Activated T-helper 1 cell treated with anti-CD3 and anti-CD28 coated beads, Interleukin-12 subunit alpha, Interleukin-12 subunit beta, Interleukin-2, Interleukin-4 antibody, amounts not matched to agents 30 ng/mL and 10 ng/mL and 1 ng/mL, durations not matched to agents 14 hours and 24 hours and 36 hours (primary cell): ENCODE measurements at places on chromosomes 13 and 19.

DNA sequence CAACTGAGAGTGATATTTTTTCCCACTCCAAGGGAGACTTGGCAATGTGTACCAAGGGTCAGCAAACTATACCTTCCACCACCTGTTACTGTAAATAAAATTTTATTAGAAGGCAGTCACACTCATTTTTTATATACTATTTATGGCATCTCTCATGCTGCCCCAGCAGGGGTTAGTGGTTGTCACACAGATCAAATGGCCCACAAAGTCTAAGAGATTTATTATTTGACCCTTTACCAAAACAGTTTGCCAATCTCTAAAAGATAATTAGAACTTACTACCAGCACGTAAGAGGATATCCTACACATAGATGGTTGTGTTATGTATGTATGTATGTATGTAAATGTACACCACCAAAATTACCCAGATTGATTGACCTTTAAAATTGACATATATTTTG is 185.1 kb downstream of the PRR20E start:
- DNase-seq: no peak

DNA sequence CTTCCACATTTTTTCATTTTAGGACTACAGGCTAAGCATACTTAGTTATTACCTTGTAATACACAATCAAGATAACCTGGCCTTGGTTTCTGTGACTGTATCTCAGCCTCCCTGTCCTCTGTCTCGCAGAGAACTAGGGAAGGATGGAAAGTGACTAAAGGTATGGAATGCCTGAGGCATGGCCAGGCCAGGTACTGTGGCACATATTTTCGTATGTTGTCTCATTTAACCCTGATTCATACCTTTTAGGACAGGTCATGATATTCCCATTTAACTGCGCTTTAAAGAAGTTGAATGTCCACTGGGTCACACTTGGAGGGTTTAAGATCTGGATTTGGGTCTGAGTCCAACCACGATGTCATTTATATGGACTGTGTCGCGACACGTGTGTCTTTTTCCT is 322.6 kb downstream of the SHISA2 start:
- DNase-seq: no peak

- DNase-seq: no peak
Observed at GRCh38 chr19:45223879-45224278, 21.3 kb downstream of the EXOC3L2 start.

DNA sequence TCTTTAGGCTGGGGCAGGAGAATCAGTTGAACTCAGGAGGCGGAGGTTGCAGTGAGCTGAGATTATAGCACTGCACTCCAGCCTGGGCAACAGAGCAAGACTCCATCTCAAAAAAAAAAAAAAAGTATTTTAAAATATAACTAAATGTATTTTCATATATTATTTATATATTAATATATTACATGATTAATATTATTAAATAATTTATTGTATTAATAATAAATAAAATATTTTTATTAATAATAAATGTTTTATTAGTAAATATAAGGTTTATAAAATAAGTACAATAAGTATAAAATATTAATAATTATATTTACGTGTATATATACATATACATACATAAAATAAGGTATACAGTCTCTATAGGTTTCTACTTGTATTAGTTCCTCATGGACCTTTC is 56.8 kb downstream of the SKA3 start:
- DNase-seq: no peak

DNA sequence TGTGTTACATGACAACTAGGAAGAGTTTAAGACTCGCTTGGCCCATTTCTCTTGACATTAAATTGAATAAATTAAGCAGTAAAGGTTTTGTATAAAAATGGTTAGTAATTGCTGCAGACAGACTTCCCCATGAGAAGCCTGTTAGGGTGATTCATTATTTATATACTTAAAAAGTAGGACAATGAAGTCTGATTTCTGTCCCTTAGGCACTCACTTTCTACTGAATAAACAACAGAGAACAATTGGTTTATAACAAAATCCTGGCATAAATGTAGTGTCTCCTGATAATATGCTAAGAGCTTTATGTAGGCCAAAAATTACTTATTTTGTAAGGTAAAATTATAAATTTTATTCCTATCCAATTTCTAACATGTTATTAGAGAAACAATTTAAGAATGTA is 2138.5 kb upstream of the PCDH20 start:
- no peak for DNase-seq

GRCh38 chr13:46071590-46072249 is 19.2 kb upstream of the ZC3H13 start:
- no peak for DNase-seq

DNA sequence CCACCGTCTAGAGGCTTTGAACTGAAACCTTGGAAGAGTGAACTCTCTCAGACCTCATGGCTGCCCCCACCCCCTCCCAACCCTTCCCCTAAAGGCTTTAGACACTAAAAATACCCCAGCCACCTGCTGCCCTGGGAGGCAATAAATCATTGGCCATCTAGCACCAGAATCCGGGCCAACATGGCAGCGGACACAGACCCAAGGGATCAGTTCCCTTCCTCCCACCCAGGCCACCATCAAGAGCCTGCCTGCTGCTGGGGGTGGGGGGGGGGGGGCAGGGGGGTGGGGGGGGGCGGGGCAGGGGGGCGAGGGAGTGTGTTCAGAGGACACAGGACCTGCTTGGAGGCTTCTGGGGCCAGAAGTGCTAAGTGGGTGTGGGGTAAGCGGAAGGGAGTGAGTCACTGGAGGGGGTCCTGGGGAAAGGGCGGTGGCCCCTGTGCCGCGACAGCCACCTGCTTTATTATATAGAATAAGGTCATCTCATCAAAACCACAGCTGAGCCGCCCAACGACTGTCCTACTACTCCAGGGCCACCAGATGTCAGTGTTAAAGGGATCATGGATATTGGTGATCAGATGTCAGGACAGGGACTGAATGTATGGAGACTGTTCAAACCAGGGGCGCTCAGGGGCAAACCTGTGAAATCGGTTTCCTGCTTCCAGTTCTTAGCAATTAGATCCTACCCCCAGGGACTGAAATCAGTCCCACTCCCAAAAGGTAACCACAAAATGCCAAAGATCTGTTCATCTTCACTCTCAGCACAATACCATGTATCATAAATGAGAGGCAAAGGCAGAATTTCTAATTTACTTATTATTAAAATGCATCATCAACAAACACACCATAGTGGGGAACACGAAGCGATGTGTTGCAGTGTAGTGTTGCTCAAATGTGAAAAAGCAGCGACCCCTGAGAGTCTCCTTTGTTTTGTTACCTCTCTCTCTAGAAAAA is 24.3 kb downstream of the ARL11 start:
- no peak for DNase-seq

- no peak for DNase-seq
Observed at GRCh38 chr13:27641711-27642502, 20.2 kb downstream of the POLR1D start.

DNA sequence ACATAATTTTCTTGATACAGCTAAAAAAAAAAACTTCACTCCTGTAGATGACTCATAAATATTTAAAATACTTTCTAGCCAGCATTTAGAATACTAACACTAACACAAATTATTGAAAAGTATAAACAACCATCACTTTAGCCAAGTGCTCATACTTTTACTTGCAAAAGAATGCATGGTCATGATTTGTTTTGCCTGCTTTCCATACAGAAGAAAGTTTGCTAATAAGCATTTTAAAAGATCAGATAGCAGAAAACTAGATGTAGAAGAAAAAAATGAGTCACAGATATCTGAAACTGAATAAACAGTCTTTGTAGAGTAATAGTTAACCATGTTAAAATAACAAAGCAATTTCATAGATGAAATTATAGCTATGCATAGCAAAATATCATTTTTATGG is 2280.4 kb upstream of the PCDH20 start:
- DNase-seq: no peak

- DNase-seq: no peak
Observed at GRCh38 chr13:105971312-105971711, 564.1 kb downstream of the EFNB2 start.

GRCh38 chr13:107516517-107516916 is 698.8 kb downstream of the LIG4 start:
- no peak for DNase-seq

GRCh38 chr13:91058066-91058465 is 289.4 kb upstream of the MIR17HG start:
- DNase-seq: no peak

DNA sequence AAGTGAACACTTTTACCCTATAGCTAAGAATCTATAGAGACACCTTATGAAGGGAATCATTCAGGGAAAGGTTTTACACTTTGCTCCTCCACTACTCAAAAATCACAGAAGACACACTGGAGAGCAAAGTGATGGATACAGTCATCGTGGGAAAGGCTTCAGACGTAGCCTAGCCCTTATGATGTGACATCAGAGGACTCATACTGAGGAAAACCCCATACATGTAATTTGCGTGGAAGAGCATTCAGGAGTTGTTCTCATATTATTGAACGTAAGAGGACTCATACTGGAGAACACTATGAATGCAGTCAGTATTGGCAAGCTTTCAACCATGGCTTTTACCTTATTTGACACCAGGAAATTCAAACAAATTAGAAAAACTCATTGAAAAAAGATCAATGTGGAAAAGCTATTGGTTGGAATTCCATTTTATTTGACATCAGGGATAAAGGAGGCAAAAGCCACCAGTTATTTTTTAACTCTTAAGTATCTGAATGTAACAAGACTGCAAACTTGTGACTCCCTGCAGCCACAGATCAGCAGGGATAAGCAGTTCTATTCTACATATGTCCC is 16.1 kb upstream of the ZNF274 start:
- no peak for DNase-seq

- no peak for DNase-seq
Observed at GRCh38 chr13:59061621-59062020, 1102.1 kb downstream of the DIAPH3 start.

- DNase-seq: no peak
Observed at GRCh38 chr13:20637811-20638210, 65.7 kb upstream of the IL17D start.

- no peak for DNase-seq
Observed at GRCh38 chr13:97125810-97126738, 96.1 kb upstream of the MBNL2 start.

- no peak for DNase-seq
Observed at GRCh38 chr19:32624410-32624809, 43.4 kb downstream of the PDCD5 start.

GRCh38 chr19:47243364-47243775 is 12.4 kb upstream of the BBC3 start:
- DNase-seq: no peak

DNA sequence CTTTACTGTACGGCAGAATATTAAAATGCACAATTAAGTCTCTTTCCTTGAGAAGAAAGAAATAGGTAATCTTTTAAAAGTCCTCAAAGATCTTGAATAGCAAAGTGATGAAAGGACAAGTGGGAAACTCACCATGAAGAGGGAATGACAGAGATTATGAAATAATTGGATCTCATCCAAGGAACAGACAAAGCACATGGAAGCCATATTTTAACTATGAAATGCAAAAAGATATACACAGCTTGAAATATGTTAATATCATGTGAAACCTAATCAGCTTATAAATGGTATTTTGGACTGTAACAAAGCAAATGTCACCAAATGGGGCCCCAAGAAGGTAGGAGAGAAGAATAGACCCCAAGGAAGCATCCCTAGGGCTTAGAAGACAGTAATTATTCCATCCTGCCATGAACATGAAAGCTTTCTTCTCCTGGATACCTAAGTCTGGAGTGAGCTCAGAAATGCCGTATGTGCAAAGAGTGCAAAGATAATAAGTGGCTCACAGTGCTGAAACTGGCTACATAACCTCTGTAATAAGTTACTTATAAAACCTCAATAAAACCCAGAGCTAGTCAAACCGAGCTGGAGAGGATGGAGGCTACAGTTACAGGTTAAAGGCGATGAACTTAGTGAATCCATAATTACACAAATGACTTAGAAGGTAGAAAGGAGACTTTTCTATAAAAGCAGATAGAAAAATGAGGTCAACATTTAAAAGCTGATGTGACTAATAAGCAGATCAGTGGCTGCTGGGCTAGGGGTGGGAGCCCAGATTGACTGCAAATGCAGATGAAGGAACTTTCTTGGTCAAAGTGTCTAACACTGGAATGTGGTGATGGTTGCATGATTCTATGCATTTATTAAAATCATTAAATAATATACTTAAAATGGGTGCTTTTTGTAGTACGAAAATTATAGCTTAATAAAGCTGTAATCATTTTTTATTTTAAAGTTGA is 34.4 kb downstream of the DCLK1 start:
- no peak for DNase-seq

GRCh38 chr13:49499889-49500660 is 4.3 kb downstream of the PHF11 start:
- DNase-seq: no peak

DNA sequence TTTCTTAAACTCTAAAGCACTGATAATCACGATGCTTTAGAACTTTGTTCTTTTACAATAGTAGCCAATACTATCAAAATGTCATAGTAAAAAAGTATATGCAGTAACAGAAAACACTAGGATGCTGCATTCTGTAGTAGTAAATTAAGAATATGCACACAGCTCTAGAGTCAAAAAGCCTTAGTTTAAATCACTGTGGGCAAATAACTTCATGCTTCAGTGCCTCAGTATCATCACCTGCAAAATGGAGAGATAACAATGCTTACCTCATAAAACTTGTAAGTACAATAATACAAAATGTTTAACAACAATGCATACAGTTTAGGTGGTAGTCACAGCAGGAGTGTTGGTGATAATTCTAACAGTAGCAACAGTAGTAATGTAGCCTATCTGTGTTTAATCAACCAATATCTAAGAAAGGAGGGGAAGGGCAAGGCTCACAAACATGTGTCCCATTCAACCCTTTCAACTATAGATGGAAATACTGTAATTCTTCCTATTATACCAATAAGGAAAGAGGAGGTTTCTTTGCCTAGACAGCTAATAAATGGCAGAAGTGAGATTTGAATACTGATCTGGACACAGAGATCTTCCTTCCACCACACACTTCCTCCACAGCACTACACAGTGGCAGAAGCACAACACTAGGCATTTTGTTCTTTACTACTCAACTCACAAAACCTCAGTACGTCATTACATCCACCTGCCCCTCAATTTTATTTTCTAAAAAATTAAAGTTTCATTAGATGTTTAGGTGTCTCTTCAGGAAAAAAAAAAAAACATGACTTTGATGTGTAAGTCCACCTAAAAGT is 4.6 kb downstream of the RBM26 start:
- no peak for DNase-seq

DNA sequence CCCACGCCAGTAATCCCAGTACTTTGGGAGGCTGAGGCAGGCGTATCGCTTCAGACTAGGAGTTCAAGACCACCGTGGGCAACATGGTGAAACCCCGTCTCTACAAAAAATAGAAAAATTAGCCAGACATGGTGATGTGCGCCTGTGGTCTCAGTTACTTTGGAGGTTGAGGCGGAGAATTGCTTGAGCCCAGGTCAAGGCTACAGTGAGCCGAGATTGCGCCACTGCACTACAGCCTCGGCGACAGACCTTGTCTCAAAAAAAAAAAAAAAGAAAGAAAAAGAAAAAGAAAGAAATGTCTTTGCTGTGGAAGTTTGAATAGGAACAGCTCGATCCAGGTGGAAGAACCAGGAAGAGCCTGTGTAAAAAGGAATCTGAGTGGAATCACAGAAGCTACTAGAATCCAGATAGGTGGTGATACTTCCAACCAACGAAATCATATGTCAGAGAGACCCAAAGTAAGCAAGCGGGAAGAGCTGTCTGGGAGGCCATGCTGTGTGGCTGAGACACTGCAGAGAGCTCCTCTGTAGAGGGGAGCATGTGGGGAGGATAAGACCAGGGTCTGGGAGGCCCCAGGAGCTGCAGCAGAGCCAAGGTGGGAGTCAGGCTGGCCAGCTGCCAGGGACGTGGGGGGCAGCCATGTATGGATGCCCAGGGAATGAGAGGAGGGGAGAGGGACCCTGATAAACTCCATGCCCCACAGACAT is 21.1 kb downstream of the LATS2 start:
- no peak for DNase-seq
